ENCODE measurements at places on chromosomes 6 and 20.
A peak's percentile ranks its signal among the peaks of the same experiment; 100 is the strongest.

DNA sequence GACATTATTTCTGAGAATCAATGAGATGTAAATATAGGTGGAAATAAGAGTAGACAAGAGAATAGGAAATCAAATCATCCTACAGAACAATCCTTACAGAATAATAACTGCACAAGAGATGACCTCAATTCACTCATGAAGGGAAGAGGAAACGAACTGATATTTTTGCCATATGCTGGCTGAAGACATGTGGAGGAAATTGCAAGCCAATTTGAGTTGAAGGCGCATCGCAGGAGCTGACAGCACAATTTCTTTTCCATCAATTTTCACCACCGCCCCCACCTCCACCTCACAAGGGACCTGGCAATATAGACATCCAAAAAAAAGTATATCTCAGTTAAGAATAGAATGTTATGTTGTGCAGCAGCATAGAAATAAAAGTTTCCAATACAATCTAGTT is 20.3 kb downstream of the CITED2 start:
- no peak for DNase-seq

DNA sequence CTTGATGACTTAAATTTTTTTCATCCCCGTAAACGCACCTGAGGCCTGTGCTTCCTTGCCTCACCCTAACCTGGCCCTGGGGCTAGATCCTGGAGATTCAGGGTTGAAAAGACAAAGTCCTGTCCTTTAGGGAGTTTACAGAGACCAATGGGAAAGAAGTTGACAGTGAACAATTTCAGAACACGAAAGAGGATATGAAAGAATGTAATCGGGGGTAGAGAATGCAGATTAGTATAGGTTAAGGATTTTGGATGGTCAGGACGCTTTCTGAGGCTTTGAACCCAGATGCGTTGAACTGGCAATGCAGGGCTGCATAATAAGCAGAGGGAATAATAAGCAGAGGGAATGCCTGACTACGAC is 1.7 kb upstream of the FBXO5 start:
- DNase-seq, result no peak

- no peak for DNase-seq
Observed at GRCh38 chr6:109088995-109089394, 5.7 kb downstream of the SESN1 start.

- no peak for DNase-seq
Observed at GRCh38 chr6:13433709-13434121, 53.7 kb downstream of the GFOD1 start.

- no peak for DNase-seq
Observed at GRCh38 chr6:87357479-87358196, 13.0 kb downstream of the C6orf163 start.

- DNase-seq, result no peak
Observed at GRCh38 chr6:159894991-159895390, 4.2 kb downstream of the MAS1 start.

DNA sequence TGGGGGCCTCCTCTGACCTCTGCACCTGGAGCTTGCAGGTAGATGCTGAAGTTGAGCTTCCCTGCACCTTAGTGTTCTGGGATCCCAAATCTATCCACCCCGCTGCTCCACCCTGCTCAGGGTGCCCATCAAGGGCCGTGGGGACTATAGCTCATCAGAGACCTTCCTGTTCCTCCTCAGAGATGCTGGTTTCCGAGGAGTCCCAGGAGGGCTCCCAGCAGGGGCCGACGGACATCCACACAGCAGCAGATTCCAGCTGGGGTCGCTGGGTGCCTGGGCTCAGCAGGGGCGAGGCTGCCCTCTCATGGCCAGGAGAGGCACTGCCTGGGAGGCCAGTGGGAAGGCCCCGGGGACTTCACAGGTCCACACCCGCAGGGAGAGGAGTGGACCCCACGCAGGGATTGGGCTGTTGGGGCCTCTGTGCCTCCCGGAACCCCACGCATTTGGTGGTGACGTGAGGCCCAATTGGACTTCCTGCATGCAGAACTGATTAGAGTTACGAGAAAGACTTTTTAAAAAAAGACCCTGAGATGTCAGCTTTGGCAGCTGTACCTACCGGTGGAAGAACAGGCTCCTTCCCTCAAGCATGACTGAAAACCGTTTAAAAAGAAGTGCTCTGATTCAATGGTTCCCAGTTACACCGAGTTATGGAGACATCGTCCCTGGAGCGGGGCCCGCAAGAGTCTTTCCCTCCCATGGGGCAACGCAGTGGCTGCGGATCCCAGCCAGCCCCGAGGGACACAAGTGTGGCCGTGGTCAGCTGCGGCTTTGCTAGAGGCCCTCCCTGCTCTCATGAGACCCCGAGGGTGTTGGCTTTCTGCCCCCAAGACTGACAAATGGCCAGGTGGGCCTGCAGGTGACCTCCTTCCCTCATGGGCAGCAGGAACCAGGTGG is 25.3 kb upstream of the SLCO4A1 start:
- peak; percentile 93 for DNase-seq

GRCh38 chr20:60895363-60896079 is 356.5 kb upstream of the CDH4 start:
- no peak for DNase-seq

DNA sequence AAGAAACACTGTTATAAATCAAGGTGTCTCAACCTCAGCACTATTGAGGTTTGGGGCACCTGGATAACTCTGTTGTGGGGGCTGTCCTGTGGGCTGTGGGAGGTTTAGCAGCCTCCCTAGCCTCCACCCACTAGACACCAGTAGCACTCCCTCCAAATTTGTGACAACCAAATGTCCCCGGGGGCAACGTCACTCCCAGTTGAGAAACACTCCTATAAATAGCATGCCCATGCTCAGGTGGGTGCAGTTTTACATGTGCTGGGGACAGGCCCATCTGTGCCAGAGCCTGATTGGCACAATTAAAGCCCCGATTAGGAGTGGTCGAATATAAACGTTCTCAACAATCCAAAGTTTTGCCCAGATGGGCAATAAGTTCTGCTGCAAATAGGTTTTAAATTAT is 78.9 kb downstream of the FAM50B start:
- DNase-seq, result no peak

GRCh38 chr20:5722927-5723326 is 27.3 kb upstream of the SHLD1 start:
- no peak for DNase-seq

- DNase-seq, result no peak
Observed at GRCh38 chr20:57374931-57375651, 16.1 kb upstream of the RBM38 start.

DNA sequence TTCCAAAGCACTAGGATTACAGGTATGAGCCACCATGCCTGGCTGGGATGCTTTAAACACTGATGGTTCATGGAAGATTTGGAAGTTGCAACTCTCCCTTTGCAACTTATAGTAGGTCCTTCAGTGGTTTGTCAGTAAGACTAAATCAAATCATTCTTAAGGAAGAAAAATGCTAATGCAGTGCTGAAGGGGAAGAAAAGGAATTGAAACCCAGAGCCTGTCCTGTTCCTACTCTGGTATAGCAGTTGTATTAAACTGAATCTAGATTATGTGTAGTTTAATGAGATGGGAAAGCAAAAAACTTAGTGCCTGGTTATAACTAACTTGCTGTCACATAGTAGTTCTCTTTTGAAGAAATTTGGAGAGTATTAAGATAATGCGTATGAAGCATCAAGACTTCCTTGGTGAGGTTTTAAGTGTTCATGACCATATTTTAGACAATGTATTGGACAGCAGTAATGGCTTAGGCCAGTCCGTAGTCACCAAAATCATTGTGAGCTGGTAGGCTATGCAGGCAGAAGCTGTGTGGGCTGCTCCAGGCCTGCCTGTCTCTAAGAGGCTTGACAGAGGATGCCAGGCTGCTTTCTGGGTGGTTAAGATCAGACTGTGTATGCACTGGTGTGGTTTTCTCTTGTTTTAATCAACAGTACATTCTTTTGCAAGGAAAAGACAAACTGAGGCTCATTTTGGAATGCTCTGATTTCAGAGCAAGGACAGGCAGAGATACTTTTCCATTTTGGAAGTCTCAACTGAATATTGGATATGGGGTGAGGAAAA is 14.0 kb downstream of the PAQR8 start:
- no peak for DNase-seq

- no peak for DNase-seq
Observed at GRCh38 chr6:17125407-17125806, 23.6 kb downstream of the STMND1 start.

GRCh38 chr6:166736634-166737033 is 109.6 kb upstream of the RPS6KA2 start:
- no peak for DNase-seq

- DNase-seq, result no peak
Observed at GRCh38 chr20:35326740-35327073, 34.5 kb upstream of the FAM83C start.

GRCh38 chr20:19073584-19074218 is 138.7 kb upstream of the SLC24A3 start:
- no peak for DNase-seq

DNA sequence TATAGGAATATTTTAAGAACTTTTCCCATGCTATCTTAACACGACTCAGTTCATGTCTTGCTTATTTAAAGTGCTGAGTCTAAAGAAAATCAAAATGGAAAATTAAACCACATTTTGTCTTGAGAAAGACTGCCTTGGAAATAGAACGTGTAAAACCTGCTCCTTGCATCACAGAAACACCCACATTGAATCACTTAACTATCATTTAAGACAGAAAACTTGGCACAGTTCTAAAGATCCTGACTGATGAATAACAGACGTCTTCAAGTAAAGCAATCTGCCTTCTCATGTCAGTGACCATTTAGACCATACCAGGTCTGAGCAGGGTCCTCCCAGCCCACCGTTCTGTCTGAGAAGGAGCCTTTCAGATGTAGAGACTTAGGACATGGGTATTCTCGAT is 7.4 kb downstream of the PERP start:
- DNase-seq, result no peak

GRCh38 chr6:10511477-10511876 is 9.7 kb upstream of the GCNT2 start:
- DNase-seq, result no peak

DNA sequence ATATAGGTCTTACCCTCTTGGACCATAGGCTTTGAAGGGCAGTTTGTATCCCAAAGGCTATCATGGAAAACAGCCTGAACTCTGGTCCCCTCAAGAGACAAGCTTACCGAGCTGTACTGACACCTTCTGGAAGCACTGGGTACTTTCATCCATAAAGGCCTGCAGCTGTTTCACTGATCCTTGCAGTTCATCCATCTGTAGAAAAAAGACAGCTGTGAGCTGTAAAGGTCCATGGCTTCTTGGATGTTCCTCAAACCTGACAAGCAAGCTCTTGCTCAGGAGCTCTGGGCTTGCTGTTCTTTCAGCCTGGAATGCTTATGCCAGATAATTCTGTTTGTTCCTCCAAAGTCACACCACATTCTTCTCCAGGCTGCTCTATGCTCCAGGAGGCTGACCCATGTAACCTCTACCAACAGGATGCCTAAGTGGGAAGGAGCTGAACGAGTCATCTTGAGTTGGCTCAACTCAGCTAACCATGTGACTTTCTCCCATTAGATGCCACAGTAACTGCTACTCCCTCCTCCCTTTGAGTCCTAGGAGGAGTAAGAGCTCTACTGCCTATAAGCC is 8.8 kb upstream of the NDRG3 start:
- no peak for DNase-seq

DNA sequence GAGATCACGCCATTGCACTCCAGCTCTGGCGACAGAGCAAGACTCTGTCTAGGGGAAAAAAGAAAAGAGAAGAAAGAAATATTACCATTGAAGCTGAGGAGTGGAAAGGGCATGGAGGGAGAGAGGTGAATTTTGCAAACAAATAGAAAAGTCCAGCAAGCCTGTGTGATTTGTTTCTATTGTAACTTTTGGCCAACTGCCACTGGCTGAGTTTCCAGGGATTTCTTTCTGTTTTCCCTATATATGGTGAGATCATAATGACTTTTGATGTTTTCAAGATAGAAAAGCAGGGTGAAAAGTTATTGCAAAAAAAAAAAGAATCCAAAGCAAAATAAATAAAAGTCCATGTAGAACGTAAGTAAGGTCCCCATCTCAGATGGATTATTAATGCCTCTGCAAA is 184.2 kb upstream of the RALGAPA2 start:
- no peak for DNase-seq

GRCh38 chr6:140414966-140415620 is 1040.6 kb upstream of the CITED2 start:
- DNase-seq, result no peak

GRCh38 chr6:138765896-138766655 is 7.5 kb upstream of the CCDC28A start:
- no peak for DNase-seq

DNA sequence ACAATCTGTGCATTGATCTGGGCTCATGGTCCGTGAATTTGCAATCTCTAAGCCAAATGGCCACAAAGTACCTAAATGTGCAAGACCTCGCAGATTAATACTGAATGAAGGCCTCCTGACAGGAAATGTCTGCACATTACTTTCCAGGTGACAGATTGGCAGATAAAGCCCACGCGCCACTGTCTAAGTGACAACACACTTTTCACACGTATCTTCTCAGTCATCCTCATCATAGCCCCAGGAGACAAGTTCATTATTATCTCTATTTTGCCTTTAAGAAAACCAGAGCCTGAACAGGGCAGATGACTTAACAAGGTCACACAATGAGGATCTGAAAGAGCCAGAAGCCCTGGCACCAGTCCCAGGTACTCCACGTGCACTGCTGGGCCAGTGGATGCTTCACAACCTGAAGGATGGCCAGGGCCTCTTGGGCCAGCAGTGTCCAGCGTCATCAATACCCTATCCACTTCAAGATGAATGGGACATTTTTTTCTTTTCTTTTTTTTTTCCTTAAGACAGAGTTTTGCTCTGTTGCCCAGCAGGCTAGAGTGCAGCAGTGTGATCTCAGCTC is 266.3 kb downstream of the PTPRT start:
- no peak for DNase-seq

DNA sequence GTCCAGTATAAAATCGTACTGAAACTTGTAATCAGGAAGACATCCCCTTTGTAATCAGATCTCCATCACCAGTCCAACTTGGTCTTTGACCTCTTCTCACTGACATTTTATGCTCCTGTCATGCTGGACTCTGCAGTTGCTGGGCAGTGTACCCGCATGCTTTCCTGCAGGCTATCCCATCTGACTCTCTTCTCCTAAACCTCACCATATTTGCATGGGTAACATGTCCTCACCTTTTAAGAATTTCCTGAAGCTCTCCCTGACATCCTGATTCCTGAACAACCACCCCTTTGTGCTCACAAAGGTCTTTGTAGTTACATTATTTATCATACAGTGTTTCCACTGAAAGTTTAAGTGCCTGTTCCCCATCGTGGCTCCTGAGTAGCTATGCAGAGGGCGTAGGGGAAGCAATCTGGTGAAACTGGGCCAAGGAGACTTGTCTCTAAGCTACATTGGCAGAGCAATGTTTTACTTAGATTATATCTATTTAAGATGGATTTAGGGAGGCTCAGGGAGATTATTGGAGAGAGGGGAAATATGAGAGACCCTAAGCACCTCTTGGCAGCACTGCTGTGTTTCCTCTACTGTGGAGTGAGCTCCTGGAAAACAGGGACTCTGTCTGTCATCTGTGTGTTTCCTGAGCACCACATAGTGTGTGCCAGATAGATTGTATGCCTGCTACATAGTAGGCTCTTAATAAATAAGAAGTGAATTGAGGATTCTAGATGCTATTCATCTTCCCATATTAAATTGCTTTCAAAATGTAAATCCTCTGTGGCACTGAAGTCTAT is 124.0 kb downstream of the LAMA2 start:
- DNase-seq, result no peak

- no peak for DNase-seq
Observed at GRCh38 chr20:10565922-10566897, 107.6 kb downstream of the JAG1 start.

GRCh38 chr6:125544819-125545218 is 204.6 kb upstream of the HEY2 start:
- DNase-seq, result no peak

GRCh38 chr6:31791324-31792089 is 4.0 kb downstream of the VARS1 start:
- no peak for DNase-seq

GRCh38 chr6:158707120-158707820 is 57.4 kb downstream of the SYTL3 start:
- DNase-seq, result no peak
